ENCODE measurements at places on chromosomes 7 and 10.

- no peak for DNase-seq
These were observed 30.7 kb upstream of the HPSE2 start for GRCh38 chr10:99266383-99266782.

- no peak for DNase-seq
These were observed 51.0 kb downstream of the SKAP2 start for GRCh38 chr7:26813432-26813831.

- DNase-seq = no peak
These were observed at the start of gene PDE1C for GRCh38 chr7:32070406-32071360. Gene PDE1C, minus strand, starts transcription at chr7:32070407.

DNA sequence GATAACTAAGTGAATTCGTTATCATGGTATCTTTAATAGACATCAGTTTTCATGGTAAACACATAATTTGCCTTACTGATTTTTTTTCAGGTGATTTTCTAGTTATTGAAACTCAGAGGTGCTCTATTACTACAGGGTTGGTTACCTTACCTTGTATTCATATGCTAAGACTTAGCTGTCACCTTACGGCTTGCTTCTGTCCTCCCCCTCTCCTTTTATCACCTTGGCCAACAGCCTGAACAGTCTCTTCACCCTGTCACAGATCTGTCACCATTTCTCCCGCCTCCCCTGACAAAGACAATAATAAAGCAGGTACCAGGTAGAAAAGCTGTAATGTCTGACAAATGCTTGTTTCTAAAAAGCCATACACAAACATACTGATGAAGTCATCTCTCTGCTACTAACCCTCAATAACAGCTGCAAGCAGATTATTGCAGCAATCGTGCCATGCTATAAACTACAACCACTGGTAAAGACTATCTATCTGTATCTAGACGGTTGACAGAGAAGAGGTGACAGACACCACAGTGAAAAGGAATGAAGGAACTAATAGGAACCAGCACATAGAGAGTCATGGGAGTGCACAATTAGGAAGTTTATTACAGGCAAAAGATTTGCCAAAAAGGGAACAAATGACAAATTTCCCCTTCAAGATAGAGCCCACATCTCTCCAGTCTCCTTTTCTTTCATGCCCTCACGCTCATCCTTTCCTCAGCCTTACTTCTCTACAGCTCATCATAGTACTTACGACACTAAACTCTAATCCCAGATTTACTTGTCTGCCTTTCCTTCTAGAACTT is 57.2 kb downstream of the ARHGAP12 start:
- no peak for DNase-seq

All from Caki2 (cell line).